ENCODE measurements at places on chromosomes 2 and 18.

DNA sequence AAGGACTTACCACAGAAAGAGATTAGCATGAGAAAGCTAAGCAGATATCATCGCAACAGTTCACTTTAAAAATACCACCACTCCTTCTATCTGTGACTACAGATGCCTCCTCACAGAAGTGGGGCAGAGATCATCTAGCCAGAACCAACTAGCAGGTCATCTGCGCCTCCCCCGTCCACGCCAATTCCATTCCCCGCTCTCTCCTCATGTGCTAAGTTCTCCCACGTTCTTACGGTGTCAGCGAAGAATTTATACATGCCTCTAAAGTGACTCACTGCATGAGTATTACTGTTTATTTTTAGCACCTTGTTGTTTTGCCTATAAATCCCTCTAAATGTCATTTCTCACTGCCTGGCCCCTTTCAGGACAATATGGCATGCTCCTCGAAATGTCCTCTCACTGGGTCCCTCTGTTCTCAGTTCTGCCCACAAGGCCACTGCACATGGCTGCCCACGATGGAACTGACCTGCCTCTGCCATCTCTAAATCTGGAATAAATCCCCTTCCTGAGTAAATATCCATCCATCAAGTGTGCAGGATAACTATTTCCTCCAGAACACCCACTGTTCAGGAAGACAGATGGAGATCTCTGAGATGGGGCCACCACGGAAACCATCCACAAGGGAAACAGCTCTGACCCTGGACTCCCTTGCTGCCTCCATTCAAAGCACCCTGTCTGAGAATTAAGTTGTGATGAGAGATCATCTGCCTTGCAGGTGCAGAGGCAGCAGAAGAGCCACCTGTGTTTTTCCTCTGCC is 137.7 kb downstream of the IRS1 start:
- peak; percentile 16 for DNase-seq

- peak; percentile 98 for DNase-seq
Observed at GRCh38 chr2:38462121-38462661, 85.1 kb upstream of the ATL2 start.

GRCh38 chr2:1972948-1973347 is 228.6 kb upstream of the PXDN start:
- no peak for DNase-seq

GRCh38 chr2:15914596-15915385 is 25.6 kb upstream of the MYCN start:
- no peak for DNase-seq

GRCh38 chr18:2036086-2036485 is 535.2 kb downstream of the METTL4 start:
- peak; percentile 22 for DNase-seq

DNA sequence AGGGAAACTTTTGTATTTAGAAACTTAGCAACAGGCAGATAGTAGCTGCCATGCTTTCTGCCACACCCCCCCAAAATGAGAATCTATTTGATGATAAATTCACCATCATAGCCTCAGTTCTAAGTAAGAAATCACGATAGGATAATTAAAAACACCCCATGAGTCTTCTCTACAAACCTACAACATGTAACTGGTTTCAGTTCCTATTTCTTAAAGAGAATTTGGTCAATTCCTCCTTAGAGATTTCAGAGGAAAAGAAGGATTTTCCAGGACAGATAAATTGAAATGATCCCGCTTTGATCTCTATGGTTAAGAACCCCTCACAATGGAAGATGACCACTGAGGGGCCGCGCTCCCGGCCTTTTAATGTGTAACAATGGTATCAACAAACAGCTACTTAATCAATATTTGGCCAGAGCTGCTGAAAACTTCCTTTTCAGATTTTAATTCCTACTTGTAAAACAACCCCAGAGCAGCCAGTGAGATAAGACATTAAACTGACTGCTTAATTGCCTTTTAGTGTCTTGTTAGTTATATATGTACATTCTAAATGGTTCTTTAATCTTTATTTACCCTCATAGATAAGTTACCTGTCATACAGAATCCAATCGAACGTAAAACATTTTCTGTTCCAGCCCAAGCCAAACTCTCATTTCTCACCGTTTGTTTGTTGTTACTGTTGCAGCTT is 10.1 kb downstream of the PAX3 start:
- DNase-seq: no peak

- no peak for DNase-seq
Observed at GRCh38 chr2:227374158-227374557, 4.9 kb downstream of the TM4SF20 start.

- no peak for DNase-seq
Observed at GRCh38 chr2:99956232-99957030, 186.0 kb downstream of the AFF3 start.

DNA sequence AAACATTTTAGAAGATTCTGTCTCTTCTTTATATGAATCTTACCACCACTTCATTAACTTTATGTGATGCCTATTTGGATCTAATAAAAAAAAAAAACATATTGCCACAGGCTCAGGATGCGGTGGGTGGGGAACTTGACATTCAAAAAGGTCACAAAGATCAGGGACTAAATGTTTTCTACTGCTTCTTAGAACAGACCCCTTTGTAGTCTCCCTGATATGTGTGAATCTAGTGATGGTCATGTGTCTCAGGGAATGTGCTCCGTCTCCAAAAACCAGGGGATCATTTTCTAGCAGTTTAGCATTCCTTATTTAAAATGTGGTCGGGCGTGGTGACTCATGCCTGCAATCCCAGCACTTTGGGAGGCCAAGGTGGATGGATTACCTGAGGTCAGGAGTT is 807.8 kb upstream of the CHAC2 start:
- no peak for DNase-seq

- DNase-seq: no peak
Observed at GRCh38 chr2:46010925-46011490, 286.2 kb upstream of the EPAS1 start.

DNA sequence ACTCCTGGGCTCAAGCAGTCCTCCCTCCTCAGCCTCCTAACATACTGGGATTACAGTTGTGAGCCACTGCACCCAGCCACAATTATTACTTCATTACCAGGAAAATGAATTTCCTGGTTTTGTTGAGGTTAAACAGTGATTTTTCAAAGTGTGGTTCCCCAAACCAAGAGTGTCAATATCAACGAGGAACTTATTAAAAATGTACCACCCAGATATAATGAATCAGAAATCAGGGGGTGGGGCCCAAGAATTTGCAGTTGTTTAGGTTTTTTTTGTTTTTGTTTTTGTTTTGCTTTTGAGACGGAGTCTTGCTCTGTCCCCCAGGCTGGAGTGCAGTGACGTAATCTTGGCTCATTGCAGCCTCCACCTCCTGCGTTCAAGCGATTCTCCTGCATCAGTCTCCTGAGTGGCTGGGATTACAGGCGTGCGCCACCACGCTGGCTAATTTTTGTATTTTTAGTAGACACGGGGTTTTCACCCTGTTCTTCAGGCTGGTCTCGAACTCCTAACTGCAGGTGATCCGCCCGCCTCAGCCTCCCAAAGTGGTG is 94.1 kb downstream of the WDSUB1 start:
- DNase-seq: no peak

DNA sequence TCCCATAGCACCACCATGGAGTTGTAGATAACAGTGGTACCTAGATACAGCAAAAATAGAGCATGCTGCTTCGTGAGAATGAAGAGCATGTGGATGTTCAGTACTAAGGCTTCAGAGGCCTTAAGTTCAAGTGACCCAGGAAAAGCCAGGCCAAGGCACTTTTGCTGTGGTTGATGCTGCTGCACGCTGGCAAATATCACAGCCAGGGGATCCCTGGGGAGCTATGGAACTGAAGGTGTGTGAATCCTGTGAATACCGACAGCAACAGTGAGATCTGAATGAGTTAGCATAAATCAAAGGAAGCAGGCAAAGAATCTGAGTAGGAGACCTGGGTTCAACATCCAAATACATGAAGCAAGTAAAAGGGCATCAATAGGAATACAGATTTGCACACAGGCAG is 158.6 kb upstream of the THUMPD2 start:
- DNase-seq: no peak

- no peak for DNase-seq
Observed at GRCh38 chr2:47015206-47015605, 99.6 kb upstream of the MCFD2 start.

DNA sequence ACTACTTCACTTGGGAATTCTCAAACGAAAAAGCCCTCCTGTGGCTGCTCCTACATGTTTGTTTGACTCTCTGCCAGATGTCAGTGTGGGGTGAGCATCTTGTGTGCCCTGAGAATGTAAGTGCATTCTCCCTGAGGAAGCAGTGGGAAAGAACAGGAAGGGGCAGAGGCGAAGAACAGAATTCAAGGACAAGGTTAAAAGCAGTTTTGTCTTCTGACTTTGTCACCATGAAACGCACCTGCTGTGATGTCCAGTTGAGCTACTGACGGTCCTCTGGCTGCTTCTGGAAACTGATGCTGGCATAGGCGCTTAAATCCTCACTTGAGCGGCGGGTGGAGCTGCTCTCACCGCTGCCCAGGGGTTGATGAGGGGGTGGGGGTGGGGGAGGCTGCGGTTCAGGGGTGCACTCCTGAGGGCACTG is 4.9 kb downstream of the IRS1 start:
- DNase-seq: no peak

DNA sequence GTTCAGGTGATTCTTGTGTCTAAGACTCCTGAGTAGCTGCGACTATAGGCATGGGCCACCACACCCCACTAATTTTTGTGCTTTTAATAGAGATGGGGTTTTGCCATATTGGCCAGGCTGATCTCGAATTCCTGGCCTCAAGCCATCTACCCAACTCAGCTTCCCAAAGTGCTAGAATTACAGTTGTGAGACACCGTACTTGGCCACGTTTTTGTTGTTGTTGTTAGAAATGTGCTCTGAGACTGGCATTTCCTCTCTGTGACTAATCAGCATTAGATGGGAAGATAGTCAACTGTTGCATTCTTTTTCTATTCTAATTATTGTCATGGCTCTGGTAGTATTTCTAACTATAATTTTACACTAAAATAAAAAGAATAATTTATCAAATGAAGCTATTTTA is 191.7 kb downstream of the CAMKMT start:
- DNase-seq: no peak

GRCh38 chr2:218128781-218129457 is 3.1 kb downstream of the CXCR2 start:
- DNase-seq: no peak

- DNase-seq: no peak
Observed at GRCh38 chr2:8115966-8116365, 565.9 kb upstream of the ID2 start.

DNA sequence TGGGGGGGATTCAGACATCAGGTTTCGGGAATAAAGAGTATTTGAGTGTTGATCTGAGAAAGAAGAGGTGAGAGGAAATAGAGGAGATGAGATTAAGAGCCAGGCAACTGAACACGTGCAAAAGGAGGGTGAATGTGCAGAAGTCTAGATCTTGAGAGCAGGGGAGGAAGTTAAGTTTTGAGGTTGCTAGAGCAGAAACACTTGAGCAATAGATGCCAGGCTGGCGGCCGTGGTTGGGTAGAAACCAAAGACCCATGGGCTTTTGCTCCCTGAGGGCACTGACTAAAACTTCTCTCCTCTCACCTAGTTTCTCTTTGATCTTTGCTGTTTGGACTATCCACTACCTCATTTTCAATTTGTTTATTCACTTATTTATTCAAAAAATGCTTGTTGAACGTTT is 116.0 kb downstream of the CDC42EP3 start:
- no peak for DNase-seq

DNA sequence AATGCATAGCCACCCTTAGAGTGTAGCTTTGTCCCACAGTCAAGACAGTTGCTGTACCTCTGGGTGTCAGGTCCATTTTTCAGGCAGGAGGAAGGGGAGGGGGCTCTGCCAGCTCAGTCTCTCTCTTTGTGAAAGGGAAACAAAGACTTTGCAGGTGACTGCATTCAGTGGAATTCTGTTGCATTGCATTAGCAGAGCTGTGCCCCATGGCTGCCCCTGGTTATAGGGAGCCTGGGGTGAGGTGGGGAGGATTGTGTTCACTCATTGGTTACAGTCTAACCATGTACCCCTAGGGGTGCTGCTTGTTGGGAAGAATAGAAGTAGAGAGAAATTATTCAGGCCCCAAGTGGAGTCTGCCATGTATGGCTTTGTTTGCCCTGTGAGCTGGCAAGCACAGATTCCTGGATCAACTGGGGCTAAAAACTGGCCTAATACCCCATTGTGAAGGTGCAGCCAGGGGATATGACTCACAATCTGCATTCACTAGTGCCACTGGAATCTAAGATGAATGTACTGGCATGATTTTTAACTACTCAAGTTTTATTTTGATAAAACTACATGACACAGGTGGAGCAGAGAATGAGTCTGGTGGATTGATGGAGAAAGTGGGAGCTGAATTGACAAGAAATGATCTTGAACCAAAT is 118.4 kb downstream of the SH3BP4 start:
- no peak for DNase-seq

GRCh38 chr2:216283038-216283900 is 89.0 kb downstream of the MARCHF4 start:
- no peak for DNase-seq

- DNase-seq: no peak
Observed at GRCh38 chr18:8801263-8801901, 96.0 kb downstream of the MTCL1 start.

DNA sequence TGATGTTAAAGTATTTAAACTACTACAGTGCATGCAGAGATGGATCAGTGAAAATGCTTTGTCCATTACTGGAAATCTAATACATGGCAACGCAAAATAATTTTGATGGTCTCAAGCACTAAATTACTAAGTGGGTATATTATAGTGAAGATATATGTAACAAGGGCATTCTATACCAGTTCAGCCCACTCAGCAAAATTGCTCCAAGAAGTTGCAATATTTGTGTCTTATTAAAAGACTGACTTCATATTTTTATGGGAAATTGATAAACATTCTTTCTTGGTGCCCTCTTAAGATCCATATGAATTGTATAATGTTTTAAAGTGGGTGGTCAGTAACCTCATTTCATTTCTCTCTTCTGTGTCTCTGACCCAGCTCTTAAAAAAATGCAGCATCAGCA is 343.1 kb upstream of the MEX3C start:
- no peak for DNase-seq

DNA sequence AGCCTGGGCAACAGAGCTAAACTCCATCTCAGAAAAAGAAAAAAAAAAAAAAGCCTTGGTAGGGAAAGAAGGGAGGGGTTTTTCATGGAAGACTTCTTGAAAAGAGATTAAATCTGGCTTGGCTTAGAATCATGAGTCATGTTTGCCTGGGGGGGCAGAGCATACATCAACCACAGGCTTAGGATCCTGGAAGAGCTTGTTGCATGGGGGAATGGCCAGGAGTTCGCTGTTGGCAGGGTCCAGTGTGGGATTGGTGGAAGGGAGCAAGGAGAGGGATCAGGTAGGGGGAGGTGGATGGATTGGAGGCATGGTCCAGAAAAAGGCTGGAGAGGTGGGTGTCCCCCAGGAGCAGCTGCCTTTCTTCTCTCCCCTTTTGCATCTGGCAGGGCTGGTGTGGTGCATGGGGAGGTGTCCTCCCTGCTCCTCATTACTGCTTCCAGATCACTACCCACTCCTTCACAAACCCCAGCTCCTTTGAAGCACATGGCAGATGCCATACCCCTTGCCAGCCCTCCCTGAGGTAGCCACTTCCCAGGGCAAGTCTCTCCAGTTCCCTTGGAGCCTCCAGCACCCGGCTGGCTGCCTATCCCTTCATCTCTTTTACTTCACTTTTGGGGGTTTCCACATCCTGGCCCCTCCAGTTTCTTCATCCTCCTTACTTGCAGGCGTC is 2.5 kb downstream of the ARMC9 start:
- DNase-seq: peak; percentile 20

Data from epithelial cell of prostate (primary cell).